ENCODE measurements at places on chromosomes 6 and 20. TPM values are rescaled to one million over a fixed set of nuclear protein-coding genes. Genes with fewer than 3 reads are reported as not detected.

The TRIM26 gene
- total RNA-seq = 41.7 TPM

The PPIL1 gene
- 124 TPM for total RNA-seq

The SLPI gene
- not detected for total RNA-seq

The SEMG1 gene
- not detected for total RNA-seq

The EGFL8 gene
- 12.9 TPM for total RNA-seq

The WFDC2 gene
- not detected for total RNA-seq

The SLX4IP gene
- total RNA-seq = 1.0 TPM

The CALHM4 gene
- not detected for total RNA-seq
